Gastroesophageal sphincter (tissue), 4 donors: ENCODE measurements at places on chromosomes 5 and 9. TPM values are rescaled to one million over a fixed set of nuclear protein-coding genes. Genes with fewer than 3 reads are reported as not detected.

DNA sequence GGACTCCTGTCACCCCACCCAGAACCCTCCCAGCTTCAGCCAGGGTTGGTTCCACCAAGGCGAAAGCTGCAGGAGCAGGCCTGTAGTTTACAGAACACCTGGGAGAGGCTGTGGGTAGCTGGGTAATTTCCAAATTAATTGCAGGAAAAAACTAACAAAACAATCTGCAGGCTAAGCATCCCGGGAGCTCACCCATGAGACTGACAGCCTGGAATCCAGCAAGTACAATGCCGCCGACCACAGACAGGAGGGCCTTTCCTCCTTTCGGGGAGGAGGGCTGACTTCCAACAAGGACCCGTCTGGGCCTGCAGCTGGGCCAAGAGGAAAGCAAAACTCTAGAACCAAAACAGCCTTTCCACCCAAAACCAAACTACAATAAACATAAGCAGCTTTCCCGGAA is 10.3 kb downstream of the FOXE1 start:
- no peak for ATAC-seq

GRCh38 chr9:636931-637591 is 204.4 kb upstream of the DMRT1 start:
- no peak for ATAC-seq

GRCh38 chr9:14349146-14349446 is 35.2 kb upstream of the NFIB start:
- no peak for ATAC-seq

DNA sequence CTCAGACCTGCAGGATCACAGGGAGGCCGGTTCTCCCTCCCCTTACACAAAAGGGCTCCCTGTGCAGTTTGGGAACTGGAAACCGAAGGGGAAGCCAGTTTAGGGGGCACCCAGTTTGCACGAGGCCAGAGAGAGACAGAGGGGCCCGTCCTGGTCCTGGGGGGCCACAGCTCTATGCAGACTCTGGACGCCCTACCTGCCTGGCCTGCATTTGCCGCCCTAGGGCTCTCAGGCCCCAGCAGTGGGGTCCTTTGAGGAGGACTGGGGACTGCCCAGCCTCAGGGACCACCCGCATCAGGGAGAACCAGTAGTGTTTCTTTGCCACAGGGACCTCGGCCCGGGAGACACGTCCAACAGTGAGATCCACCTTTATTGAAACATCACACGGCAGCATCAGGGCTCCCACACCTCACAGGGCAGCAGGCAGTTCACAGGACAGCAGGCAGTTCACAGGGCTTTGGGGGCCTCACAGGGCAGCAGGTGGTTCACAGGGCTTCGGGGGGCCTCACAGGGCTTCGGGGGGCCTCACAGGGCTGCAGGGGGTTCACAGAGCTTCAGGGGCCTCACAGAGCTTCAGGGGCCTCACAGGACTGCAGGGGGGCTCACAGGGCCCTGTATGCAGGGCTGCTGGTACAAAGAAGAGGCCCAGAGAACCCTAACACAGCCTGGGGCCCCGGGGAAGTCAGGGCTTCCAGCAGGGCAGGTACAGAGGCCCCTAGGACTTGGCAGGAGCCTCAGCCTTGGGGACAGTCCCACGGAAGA is 648 bp upstream of the NSMF start:
- no peak for ATAC-seq

DNA sequence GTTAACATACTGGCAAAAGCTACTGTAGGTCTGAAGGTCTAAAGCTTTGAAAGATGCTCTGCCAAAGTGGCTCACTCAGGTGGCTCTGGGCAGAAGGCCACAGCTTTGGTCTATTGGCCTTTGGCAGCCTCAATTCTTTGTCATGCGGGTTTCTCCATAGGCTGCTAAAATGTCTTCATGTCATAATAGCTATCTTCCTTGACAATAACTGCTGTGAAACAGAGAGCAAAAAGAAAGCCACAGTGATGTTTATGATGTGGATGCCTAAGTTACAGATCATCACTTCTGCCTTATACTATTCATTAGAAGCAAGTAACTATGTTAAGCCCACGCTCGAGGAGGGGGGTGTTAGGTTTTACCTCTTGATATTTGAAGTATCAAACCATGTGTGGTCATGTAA is 906.1 kb upstream of the CDH9 start:
- ATAC-seq, result no peak

GRCh38 chr9:101572316-101572715 is 22.5 kb downstream of the PPP3R2 start:
- no peak for ATAC-seq

GRCh38 chr5:34957321-34957720 is 28.0 kb downstream of the DNAJC21 start:
- no peak for ATAC-seq

DNA sequence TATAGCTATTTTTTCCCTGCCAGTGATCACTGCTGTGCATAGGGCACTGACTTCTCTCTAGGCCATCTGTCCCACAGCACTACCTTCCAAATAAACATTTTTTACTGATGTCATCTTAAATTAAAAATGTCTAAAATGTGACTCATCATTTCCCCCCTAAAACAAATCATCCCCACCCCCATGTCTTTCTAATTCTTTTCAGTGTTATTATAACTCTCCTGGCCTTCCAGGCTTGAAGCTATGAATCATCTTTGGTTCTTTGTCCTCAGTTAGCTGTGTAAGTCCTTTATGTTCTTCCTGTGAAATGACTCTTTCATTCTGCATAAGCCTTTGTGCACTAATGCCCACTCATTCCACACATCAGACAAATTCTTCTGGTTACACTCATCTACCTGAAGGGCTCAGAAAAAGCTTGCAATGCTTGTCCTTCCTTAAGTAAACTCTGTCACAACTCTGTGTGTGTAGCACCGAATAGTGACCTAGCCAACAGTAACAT is 78.1 kb downstream of the CFAP95 start:
- ATAC-seq, result no peak

DNA sequence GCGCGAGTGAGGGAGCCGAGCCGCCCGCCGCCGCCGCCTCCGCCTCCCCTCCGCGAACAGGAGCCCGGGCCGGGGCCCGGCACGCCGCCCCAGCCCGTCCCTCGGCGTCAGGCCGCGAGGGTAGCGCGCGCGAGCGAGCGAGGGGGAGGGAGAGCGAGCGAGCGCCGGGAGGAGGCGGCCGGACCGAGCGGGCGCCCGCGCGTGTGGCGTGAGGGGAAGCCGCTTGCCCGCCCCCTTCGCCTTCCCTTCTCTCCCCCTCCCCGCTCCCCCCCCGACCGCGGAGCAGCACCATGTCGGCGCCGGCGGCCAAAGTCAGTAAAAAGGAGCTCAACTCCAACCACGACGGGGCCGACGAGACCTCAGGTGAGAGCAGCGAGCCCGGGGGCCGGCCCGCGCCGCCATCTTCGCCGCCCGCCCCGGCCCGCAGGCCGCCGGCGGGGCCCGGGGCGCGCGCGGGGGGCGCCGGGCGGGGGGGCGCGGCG is 312 bp downstream of the SET start:
- peak; percentile 40 for ATAC-seq

DNA sequence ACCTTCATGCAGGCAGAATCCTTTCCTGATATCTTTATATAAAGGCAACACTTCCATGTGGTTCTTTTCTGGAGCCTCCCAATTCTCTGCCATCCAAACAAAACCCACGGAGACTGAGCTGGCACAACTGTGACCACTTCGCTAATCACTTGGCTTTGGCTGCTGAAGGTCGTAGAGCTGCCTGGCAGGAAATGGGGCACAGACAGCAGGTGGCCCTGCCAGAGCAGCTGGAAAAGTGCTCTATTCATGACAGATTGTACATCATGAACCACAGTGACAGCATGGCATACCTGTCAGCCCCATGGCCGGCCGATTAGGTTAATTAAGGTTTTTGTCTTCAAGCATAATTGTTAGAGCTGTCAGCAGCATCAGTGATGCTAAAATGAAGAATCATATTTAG is 141.9 kb upstream of the ANKRD55 start:
- ATAC-seq, result no peak

DNA sequence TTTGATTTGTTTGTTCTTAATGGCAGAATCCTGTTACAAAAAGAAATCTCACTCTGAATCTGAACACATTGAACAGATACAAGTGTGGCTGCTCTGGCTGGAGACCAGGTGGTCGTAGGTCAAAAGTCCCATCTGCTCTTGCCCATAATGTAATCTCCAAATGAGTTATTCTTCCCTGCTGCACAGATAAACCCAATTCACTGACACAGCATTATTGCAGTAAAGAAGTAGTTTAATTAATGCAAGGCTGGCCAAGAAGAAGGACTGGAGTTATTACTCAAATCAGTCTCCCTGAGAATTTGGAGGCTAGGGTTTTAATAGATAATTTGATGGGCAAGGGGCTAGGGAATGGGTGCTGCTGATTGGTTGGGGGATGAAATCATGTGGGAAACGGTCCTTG is 52.6 kb downstream of the PUM3 start:
- ATAC-seq, result no peak

- no peak for ATAC-seq
Measured at GRCh38 chr5:61332851-61333320, 828 bp downstream of the ZSWIM6 start.

- no peak for ATAC-seq
Measured at GRCh38 chr5:158769079-158769478, 330.6 kb downstream of the EBF1 start.

- no peak for ATAC-seq
Measured at GRCh38 chr5:53362521-53362941, 117.9 kb upstream of the FST start.

GRCh38 chr5:54001976-54002775 is 308.2 kb downstream of the ARL15 start:
- ATAC-seq, result no peak

DNA sequence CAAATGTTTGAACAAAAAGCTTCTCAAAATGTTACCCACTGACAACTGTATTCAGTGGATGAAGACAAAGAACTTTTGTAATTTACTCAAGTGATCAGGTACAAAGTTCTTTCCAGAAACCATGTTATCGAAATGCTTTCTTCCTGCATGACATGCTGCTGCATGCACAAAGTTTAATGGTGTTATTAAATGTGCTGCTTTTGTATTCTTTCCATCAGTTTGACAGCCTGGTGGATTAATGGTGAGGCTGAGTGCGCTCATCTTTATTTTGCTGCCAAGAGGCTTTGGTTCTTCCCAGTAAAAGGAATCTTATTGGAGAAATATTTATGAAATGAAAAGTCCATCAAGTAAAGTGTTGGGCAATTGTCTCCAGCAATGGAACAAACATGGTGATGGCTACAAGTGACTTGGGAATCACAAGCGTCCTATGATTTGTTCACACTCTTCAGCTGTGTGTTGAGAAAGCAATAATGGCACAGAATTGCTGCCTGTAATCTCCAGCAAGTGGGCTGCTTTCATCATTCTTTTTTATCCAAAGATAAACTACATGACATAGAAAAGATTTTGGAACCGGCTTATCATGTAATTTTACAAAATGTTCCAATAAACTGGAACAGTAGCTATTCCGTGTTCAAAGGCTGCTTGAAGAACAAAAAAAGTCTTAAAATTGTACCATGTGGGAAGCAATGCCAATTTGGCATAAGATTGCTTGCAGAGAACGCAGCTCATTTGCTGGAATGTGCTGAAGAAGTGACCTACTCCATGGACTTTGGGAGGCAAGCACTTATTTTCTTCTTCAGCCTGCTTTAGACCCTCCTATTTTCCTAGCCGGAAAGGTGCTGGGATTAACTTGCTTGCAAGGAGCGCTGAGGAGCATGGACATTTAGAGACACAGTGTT is 153.1 kb downstream of the HSD17B3 start:
- ATAC-seq, result peak; percentile 87

DNA sequence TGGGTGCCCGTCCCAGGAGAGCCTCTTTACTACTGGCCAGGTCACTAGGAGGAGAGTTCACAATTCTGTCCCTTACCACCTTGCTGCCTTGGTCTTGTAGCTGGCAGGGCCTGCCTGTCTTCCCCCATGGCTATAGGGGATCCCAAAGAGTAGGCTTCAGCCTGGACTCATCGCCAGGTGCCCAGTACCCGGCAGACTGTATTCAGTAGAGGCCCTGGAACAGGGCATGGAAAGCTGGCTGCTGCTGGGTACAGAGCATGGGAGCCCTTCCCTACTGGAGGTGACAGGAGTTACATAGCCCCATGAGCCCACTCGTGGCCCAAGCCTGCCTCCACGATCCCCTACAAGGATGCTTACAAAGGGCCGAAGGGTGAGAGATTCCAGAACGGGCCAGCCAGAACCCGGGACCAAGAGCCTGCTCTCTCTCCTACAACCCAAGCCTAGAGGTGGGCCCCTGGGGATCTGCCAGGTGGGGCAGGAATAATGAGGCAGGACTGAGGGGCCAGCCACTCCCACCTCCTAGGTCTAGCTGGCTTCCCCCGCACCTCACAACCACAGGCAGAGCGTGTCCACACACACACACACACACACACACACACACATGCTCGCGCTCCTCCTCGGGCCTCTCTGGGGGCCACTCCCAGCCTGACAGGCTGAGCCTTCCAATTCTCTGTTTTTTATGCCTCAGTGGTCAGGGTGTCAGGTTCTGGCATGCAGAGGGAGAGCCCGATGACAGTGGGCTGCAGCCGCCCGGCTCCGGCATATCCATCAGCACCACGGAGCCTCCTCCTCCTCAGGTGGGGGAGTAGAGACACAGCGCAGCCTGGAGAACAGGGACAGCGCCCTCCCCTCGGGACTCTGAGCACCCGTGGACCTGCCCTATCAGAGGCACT is 186.0 kb downstream of the PAX5 start:
- ATAC-seq, result no peak

- ATAC-seq, result no peak
Measured at GRCh38 chr5:112975721-112976431, 722 bp upstream of the DCP2 start.

- ATAC-seq, result no peak
Measured at GRCh38 chr5:144292029-144292428, 121.4 kb downstream of the KCTD16 start.

DNA sequence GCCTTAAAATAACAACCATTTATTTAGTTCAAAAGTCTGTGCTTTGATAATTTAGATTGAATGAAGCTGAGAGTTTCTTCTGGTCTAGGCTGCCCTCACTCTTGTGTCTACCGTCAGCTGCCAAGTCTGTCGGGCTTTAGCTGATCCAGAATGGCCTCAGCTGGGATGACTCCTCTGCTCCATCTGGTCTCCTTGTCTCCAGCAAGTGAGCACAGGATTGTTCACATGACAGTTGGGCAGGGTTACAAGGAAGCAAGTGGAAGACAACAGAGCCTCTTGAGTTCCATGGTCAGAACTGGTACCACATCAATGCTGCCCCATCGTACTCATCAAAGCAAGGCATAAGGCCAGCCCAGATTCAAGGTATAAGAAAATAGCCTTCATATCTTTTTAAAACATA is 9.0 kb downstream of the HTR1A start:
- no peak for ATAC-seq

DNA sequence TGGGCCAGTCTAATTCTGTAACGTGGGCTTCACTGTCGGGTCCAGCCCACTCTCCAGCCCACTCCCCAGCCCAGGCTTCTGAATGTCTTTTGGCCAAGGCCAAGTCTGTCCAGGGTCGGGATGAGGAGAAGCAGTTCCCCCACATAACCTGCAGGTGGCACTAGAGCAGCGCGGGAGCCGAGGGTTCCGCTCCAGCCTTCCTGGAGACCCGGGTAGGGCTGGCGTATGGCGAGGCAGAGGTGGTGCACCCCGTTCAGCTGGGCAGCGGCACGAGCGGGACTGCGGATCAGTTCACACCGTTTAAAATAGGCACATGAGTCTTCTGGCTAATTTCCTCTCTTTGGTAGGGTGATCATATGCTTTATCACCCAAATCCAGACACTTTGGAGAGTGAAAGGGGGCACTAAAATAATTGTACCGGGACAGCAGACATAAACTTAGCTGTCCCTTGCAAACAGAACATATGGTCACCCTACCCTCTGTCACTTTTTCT is 185.9 kb downstream of the MSX2 start:
- peak; percentile 88 for ATAC-seq

- ATAC-seq, result no peak
Measured at GRCh38 chr5:74500110-74500917, 140.2 kb downstream of the ENC1 start.

The CAMK4 gene
- total RNA-seq, result 4.7 TPM

The NOP16 gene
- 12.5 TPM for total RNA-seq

The WHRN gene
- total RNA-seq, result 12.0 TPM

The SURF6 gene
- total RNA-seq, result 25.8 TPM
